Activated naive CD4-positive, alpha-beta T cell treated with anti-CD3 and anti-CD28 coated beads, Interleukin-2, amount 10 ng/mL, durations not matched to agents 7 days and 5 days (primary cell): ENCODE measurements at places on chromosomes 3 and 15.

DNA sequence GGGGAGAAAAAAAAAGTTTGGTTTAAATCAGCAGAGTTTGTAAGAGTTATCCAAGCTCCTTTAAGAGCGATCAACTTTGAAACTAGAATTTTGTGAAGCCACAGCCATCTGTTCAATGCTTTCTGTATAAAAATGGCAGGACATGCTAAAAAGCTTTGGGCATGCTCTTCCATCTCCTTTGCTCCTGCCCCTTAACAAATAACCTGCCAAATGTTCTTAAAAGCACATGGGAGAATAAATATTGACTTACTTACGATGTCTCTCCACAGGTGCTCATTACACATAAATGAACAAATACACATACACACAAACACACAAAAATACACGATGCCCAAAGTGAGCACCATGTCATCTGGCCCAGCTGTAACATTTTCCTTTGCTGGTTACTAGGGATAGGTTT, 211.8 kb upstream of the DPH6 start:
- no peaks in the 10 kb centered on the region for H3K36me3 ChIP-seq
- no peak overlapping the region for H3K4me3 ChIP-seq
- no peaks in the 10 kb centered on the region for H3K27me3 ChIP-seq
- no peak for DNase-seq
- no peak overlapping the region for H3K27ac ChIP-seq

DNA sequence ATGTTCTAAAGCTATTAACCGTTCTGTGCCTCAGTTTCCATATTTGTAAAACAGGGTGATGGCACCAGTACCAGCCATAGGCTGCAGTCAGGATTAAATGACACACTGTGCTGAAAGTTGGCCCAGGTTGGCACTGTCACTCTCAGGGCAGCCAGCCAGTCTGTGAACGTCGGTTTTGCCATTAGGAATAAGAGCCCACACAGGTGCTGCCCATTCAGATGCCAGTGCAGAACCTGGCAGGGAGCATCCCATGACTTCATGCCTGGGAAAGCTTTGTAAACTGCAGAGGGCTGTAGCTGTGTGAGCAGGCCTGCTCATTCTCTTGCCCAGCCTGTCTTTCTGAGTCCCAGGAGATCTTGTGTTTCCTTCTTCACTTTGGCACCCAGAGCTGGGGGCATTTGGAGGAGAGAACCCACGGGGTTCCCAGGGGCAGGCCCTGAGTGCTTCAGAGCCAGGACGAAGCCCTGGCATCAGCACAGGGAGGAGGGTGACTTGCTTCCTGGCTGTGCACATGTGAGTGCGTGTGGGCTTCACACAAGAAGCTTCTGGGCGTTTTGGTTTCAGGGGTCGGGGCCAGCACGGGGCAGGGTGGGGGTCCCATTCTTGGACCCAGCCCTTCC, 46.9 kb downstream of the ZNF710 start:
- no peaks in the 10 kb centered on the region for H3K27me3 ChIP-seq
- no peak overlapping the region for H3K27ac ChIP-seq
- peaks cover 2% of the 10 kb centered on the region for H3K4me1 ChIP-seq
- no peak for DNase-seq
- H3K4me3 ChIP-seq, result no peak overlapping the region
- H3K36me3 ChIP-seq, result no peaks in the 10 kb centered on the region

DNA sequence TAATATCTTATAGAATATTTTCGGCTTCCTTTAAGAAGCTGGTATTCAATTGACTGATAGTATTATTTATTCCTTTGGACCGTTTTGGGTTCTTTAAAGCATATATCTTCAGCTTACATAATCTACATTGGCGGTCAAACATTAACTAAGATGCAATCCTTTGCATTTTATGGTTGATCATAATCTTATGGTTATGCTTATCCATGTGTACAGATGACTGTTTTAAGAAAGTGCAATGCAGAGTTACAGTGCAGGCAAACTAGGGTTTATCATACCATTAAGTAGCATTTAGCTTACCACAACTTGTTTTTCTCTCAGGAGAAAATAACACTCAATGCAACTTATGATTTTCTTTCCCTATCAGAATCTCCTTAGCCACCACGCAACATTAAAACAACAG, 41.4 kb upstream of the POU1F1 start:
- no peaks in the 10 kb centered on the region for H3K36me3 ChIP-seq
- no peak overlapping the region for H3K4me3 ChIP-seq
- H3K27ac ChIP-seq, result no peak overlapping the region
- H3K4me1 ChIP-seq, result no peaks in the 10 kb centered on the region

GRCh38 chr3:5488771-5489170, 301.3 kb downstream of the EDEM1 start:
- no peaks in the 10 kb centered on the region for H3K36me3 ChIP-seq
- DNase-seq, result no peak
- no peaks in the 10 kb centered on the region for H3K27me3 ChIP-seq
- H3K4me3 ChIP-seq, result no peak overlapping the region
- no peak overlapping the region for H3K27ac ChIP-seq
- no peaks in the 10 kb centered on the region for H3K4me1 ChIP-seq

DNA sequence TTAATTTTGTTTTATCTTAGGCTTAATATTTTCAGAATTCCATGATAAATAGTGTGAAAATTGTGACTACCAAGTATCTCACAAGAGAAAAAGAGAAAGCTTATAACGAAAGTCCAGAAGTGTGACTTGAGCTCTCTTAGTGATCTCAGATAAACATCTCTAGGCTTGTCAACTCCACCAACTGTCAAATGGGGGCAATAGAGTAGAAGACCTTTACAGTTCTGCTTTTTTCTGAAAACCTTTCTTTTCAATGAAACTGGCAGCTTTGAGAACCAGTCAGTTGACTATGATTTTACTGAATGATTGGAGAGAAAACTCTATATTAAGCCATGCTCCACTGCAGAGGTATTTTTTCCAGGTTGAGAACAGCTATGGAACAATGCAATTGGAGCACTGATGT, 119.2 kb upstream of the TP63 start:
- H3K4me1 ChIP-seq, result no peaks in the 10 kb centered on the region
- H3K27me3 ChIP-seq, result no peaks in the 10 kb centered on the region
- no peak overlapping the region for H3K27ac ChIP-seq
- no peak for DNase-seq

GRCh38 chr3:52934630-52935530, 37.5 kb upstream of the STIMATE start:
- peaks cover 12% of the 10 kb centered on the region for H3K4me1 ChIP-seq
- H3K27ac ChIP-seq, result no peak overlapping the region
- peaks cover 25% of the 10 kb centered on the region for H3K36me3 ChIP-seq
- no peak overlapping the region for H3K4me3 ChIP-seq
- H3K27me3 ChIP-seq, result no peaks in the 10 kb centered on the region

DNA sequence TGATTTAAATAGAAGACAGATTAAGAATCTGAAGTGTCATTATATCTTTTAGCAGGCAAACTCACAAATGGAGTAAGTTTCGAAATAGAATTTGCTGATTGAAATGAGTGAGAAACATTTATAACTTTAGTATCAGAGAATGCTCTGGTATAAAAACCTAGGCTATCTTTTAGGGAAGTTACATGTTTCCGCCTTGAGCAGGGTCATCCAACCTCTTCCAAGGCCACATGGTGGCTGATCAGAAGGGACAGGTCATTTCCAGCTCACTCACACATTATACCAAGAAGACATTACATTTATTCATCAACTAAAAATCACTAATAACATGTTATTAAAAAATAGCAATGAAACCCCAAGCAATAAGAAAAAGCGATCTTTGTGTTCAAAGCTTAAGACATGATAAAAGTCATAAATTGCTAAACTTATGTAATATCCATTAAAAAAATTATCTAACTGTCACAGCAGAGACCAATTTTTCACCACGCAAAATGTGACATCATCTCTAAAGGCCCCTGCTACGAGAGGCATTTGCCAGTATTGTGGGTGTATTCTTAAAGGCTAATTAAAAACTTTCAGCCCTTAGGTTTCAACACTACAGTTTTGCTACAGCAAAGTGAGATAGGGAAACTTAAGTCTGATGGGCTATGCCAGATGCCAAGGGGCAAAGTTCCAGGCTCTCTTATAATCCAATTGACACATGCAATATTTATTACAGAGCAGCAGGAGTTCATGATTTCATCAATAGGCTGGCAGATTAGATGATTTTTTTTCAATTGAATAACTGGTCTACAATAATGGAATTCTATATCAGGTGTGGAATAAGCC, 240.4 kb upstream of the TBL1XR1 start:
- H3K27me3 ChIP-seq, result no peaks in the 10 kb centered on the region
- H3K4me1 ChIP-seq, result no peaks in the 10 kb centered on the region
- no peak overlapping the region for H3K4me3 ChIP-seq
- no peak overlapping the region for H3K27ac ChIP-seq

DNA sequence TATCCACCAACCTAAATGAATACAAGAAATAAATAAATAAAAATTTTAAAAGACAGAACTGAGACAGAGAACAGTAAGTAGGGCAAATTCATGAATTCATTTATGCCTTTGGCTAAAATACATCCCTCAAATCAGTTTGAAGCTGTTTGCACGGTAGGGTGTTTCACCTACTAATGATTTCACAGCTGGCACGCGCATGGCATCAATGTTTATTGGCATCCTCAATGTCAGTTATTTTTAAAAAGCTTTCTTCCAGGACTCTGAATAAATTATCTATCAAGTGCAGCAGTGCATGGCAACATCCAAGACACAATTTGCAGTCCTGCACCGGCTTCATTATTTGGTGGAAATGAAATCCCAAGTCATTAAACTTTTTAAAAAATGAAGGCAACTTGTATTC, 985.2 kb upstream of the ROBO1 start:
- H3K27me3 ChIP-seq, result no peaks in the 10 kb centered on the region
- H3K36me3 ChIP-seq, result no peaks in the 10 kb centered on the region
- DNase-seq, result no peak
- no peak overlapping the region for H3K4me3 ChIP-seq
- H3K27ac ChIP-seq, result no peak overlapping the region

GRCh38 chr3:137199678-137200077, 241.9 kb downstream of the IL20RB start:
- H3K27me3 ChIP-seq, result no peaks in the 10 kb centered on the region
- H3K36me3 ChIP-seq, result no peaks in the 10 kb centered on the region
- no peak for DNase-seq
- no peak overlapping the region for H3K27ac ChIP-seq
- no peak overlapping the region for H3K4me3 ChIP-seq

DNA sequence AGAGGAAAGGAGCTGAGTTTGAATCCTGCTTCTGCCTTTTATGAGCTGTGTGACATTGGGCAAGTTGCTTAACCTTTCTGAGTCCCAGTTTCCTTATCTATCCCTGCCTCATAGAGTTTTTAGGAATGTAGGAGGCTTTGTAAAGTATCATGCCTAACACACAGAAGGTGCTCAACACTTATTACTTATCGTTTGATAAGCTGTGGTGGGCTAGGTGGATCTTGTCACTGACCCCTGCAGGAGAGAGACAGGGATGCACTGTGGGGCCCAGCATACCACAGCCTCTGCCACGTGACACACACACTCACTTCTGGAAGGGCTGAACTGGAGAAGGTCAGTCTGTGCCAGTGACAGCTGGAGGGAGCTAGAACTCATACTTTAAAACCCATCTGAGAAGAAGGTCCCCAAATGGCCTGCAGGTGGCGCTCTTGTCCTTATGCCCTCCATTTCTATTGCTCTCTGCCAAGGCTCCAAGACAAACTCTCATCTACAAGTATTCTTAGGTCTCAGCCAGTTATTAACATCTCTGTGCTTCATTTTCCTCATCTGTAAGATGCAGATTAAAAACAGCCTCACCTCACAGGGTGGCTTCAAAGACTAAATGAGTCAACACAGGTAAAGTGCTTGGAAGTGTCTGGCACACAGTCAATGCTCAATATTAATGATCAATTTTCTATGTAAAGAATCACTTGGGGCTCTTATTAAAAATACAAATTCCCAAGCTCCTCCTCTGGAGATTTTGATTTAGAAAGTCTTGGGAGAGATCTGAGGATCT, 57.5 kb upstream of the HACD2 start:
- DNase-seq, result peak; percentile 79
- no peaks in the 10 kb centered on the region for H3K36me3 ChIP-seq
- no peak overlapping the region for H3K4me3 ChIP-seq
- no peaks in the 10 kb centered on the region for H3K4me1 ChIP-seq
- H3K27me3 ChIP-seq, result no peaks in the 10 kb centered on the region

GRCh38 chr3:193777524-193777923, 184.5 kb downstream of the OPA1 start:
- H3K4me3 ChIP-seq, result no peak overlapping the region
- H3K27me3 ChIP-seq, result peaks cover 53% of the 10 kb centered on the region
- no peak overlapping the region for H3K27ac ChIP-seq
- H3K4me1 ChIP-seq, result peaks cover 34% of the 10 kb centered on the region

- H3K27ac ChIP-seq, result no peak overlapping the region
- no peak for DNase-seq
- no peak overlapping the region for H3K4me3 ChIP-seq
- peaks cover 7% of the 10 kb centered on the region for H3K4me1 ChIP-seq
- peaks cover 57% of the 10 kb centered on the region for H3K36me3 ChIP-seq
Observed at GRCh38 chr3:186990878-186991308, 60.6 kb downstream of the ST6GAL1 start.

GRCh38 chr3:155070932-155071387, 9.2 kb upstream of the MME start:
- H3K27me3 ChIP-seq, result no peaks in the 10 kb centered on the region
- H3K36me3 ChIP-seq, result no peaks in the 10 kb centered on the region
- no peak overlapping the region for H3K27ac ChIP-seq
- H3K4me1 ChIP-seq, result no peaks in the 10 kb centered on the region

- H3K4me3 ChIP-seq, result peak overlapping the region; percentile 68
- H3K36me3 ChIP-seq, result no peaks in the 10 kb centered on the region
- H3K4me1 ChIP-seq, result no peaks in the 10 kb centered on the region
- H3K27ac ChIP-seq, result no peak overlapping the region
- DNase-seq, result peak; percentile 79
- peaks cover 76% of the 10 kb centered on the region for H3K27me3 ChIP-seq
Observed at GRCh38 chr3:47578119-47578632, 489 bp downstream of the CSPG5 start.

DNA sequence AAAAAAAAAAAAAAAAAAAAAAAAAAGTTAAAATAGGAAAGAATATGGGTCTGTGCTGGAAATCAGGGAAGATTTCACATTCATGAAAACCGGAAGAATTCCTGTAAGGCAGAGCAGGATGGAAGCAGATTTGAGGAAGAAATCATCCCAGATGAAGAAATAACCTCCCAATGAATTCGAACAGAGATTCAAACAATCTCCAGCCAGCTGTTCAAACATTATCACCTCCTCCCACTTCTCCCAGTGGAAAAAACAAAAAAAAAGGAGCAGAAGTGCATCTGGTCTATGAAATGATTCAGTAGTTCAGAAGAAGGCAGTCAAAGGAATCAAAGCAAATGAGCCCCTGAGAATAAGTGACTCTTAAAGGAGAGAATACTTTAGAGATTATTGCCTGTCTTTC, 33.1 kb downstream of the CP start:
- no peak overlapping the region for H3K4me3 ChIP-seq
- peaks cover 10% of the 10 kb centered on the region for H3K27me3 ChIP-seq
- no peaks in the 10 kb centered on the region for H3K36me3 ChIP-seq
- no peak for DNase-seq
- H3K4me1 ChIP-seq, result no peaks in the 10 kb centered on the region

DNA sequence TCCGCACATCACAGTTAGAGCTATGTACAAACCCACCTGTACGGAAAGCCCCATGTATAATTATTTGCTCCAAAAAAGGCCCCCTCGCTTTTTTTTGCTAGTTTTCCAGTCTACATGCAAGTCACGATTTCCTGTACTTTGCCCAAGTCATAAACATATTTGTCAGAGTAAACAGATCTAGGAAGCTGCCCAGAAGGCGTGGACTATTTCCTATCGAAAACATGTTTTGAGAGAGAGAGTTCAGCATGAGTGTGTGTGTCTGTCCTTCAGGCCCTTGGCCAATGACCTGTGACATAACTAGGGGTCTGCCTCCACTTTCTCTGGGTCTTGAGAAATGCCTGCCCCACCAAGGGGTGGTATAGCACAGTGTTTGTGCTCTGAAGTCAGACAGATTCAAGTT, 72.7 kb upstream of the HACD2 start:
- no peak for DNase-seq
- no peak overlapping the region for H3K4me3 ChIP-seq
- H3K36me3 ChIP-seq, result no peaks in the 10 kb centered on the region
